ENCODE measurements at places on chromosomes 16 and 17.

- DNase-seq: no peak
Measured at GRCh38 chr17:70172923-70173322, 3.6 kb downstream of the KCNJ2 start.

DNA sequence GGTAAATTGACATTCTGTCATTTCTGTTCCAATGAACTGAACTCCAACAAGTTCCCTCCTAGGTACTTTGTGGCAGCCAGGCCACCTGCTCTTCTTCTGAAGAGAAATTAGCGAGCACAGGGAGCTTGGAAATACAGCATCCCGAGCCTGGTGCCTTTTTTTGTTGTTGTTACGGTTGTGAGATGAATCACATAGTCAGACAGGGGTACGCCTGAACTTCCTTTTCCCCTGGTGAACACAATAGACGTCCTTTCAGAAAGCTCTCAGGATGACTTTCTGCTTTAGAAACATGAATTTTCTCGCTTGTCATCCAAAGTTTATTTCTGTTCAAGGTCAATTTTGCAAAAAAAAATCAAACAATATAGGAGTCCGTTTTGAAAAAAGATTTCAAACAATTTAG, 53.9 kb upstream of the XYLT1 start:
- no peak for DNase-seq

- DNase-seq: no peak
Measured at GRCh38 chr16:74743045-74743667, 31.5 kb downstream of the FA2H start.

DNA sequence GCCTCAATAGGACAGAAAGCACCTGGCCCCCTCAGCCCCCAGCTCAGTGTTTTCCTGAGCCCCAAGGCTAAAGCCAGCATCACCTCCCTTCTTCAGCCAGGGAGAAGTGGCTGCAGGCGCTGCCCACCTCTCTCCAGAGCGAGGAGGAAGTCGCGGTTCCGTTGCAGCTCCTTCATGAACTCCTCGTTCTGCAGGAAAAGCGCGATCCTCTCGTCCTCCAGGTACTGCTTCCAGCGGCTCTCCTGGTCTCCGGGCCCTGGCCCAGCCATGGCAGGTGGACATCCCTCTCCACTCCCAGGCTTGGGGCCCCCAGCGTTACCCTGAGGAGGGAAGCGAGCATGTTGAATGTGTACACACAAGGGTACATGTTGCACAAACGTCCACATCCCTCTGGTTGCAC, 22.7 kb upstream of the MRPS23 start:
- DNase-seq: no peak

DNA sequence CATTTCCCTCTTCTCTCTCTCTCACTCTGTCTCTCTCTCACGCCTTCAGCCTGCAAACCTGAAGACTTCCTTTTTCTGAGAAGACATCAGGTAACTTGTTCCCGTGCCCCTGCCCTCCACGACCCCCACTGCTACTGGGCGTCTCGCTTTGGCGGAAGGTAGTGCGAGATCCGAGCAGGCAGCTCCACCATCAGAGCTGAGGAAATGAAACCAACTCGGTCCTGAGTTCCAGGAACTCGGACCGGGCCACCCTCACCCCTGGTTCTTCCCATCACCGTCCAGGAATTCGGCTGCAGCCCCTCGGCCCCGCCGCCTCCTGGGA, 585 bp downstream of the MLKL start:
- DNase-seq: no peak

GRCh38 chr17:35176897-35177296, 17.3 kb downstream of the SLC35G3 start:
- DNase-seq: no peak

DNA sequence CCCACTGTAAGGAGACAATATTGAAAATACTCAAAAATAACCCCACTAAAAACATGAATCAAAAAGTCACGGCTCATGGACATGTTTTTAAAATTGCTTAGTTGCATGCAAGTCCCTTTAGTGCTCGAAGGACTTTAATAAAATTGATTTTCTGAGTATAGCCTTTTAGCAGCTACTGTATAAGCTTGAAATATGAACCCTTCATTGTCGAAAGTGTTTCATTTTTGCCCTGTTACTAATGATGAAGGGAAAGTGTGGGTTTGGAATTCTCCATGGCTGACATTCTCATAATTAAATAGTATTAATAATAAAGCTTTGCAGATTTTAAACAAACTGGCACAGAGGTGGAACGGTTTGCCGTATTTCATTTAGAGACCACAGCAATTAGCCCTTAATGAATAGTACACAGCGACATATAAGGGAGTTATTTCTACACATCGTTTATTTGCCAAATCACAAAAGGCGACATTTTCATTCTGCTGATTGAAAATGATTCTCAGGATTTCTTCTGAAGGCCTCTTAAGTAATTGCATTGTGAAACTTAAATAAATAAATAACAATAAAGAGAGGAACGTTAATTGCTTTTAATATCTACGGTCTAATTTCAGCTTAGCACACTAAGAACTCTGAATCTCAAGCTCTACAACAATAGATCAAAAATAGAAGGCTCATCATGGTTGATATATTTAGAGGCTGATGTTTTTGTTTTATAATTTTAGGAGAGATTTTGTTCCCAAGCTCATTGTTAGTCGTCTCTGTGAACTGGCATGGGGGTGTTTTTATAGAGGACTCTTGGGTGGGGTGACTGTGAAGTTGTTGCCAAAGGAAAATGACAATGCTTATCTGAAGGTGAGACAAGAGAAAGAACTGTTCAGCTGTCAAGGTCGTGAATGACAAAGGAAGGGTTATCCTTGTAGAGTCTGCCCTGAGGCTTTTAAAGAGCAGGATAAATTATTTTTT, 60.6 kb downstream of the IRX6 start:
- DNase-seq: no peak

DNA sequence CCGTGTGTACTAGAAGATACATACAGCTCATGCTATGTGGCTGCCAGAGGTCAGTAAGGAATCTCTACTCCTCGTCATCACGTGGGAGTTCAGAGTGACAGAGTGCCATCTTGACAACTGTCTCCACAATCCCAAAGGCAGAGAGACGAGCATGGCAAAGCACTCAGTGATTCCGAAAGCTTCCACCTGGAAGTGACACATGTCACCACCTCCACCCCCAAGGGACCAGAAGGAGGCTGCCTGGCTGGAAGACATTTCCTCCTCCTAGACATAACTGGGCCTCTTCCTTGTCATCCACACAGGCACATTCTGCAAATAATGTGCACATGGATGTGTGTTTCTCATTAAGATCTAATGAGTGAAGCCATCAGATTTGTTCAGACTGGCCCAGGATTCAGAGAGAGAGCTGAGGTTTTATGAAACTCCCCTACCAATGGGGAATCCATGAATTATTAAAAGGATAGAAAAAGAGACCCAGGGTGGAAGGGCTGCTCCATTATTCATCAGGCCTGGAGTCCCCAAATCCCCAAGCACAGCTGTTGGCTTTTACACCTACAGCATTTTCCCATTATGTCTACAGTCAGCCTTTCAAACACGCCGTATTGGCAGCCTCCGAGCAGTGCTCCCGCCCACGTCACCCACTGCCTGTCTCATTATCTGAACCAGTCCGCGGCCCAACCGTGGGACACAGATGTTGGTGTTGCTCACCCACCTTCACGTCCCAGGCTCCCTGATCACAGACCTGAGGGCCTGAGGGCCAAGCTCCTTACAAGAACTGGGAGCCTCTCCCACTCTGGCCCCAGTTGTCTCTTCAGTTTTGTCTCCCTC, 3.3 kb upstream of the CACNG5 start:
- no peak for DNase-seq

DNA sequence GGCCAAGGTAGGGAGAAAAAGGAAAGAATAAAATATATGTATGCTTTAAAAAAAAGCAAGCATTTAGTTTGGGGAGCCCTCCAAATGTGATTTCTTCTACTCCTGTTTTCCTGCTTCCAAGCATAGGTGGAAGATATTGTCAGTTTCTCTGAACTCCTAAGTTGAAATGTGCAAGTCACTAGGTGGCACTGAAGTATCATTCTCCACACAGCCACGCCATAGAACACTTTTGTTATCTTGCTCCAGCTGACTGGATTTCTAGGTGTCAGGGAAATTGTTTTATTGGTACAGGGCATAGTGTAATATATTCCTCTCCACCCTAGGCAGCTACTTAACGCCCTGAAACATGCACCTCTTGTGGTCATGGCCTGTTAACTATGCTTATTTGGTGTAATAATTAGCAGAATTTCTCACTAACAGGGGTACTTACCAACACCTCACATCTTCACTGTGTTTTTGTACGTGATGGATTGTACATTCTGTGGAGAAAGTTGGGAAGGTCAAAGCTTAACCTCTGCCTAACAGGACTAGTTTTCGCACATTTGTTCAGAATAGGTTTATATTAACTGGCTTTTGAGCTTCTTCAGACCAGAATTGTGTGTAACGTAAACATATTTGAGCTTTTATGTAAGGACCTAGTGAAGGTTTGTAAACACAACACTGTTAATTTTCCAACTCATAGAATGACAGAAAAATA, 69.3 kb downstream of the FTO start:
- no peak for DNase-seq

DNA sequence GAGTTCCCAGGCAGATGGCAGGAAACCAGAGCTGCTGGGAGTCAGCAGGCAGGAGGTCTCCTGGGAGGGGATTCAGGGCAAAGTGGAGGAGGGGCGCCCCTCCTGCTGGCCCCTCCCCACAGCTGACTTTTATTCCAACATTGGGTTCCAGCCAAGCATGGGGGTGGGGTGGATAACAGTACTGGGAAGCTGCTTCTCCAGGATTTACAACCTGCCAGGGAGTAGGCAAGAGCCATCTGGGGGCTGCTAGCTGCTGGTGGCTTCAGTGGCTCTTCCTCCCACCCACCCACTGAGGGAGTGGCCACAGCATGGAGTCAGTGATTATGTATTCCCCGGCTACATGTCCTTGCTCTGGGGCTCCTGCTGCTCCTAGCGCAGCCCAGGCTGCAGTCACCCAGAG, 36.8 kb downstream of the TMEM132E start:
- DNase-seq: no peak

GRCh38 chr17:28743243-28744103, at the start of gene TRAF4:
Gene TRAF4, plus strand, starts transcription at chr17:28744011. Its CDS starts 102 bp downstream, at chr17:28744113.
- peak; percentile 56 for DNase-seq

- DNase-seq: no peak
Measured at GRCh38 chr16:57319646-57320045, 35.2 kb upstream of the PLLP start.

DNA sequence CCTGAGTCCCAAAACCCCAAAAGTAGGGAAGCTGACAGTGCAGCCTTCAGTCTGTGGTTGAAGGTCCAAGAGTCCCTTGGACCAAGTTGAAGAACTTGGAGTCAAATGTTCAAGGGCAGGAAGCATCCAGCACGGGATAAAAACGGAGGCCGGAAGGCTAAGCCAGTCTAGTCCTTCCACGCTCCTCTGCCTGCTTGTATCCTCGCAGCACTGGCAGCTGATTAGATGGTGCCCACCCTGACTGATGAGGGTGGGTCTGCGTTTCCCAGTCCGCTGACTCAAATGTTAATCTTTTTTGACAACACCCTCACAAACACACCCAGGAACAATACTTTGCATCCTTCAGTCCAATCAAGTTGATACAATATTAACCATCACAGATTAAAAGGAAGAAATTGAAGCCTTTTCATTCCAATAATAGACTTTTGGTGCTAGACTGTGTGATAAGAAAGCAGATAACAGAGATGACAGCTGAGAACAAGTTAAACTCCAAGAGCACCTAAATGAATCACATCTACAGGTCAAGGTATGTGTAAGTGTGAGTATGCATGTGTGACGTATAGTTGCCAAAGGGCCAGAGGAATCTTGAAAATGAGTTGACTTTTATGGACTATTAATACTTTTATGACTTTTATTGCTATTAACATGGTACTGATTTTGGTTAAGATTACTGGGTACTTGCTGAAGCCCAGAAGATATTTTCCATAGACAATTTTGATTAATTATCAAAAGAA, 933.5 kb upstream of the SOX9 start:
- DNase-seq: no peak

- no peak for DNase-seq
Measured at GRCh38 chr16:79188739-79189122, 411.8 kb downstream of the MAF start.

- DNase-seq: no peak
Measured at GRCh38 chr17:74545843-74546230, at the start of gene CD300C. Gene CD300C, minus strand, starts transcription at chr17:74546115. Its CDS starts 333 bp downstream, at chr17:74545782.

- no peak for DNase-seq
Measured at GRCh38 chr16:87960852-87961251, 9.6 kb downstream of the BANP start.

GRCh38 chr17:6752068-6752909, 3.6 kb upstream of the XAF1 start:
- DNase-seq: no peak

DNA sequence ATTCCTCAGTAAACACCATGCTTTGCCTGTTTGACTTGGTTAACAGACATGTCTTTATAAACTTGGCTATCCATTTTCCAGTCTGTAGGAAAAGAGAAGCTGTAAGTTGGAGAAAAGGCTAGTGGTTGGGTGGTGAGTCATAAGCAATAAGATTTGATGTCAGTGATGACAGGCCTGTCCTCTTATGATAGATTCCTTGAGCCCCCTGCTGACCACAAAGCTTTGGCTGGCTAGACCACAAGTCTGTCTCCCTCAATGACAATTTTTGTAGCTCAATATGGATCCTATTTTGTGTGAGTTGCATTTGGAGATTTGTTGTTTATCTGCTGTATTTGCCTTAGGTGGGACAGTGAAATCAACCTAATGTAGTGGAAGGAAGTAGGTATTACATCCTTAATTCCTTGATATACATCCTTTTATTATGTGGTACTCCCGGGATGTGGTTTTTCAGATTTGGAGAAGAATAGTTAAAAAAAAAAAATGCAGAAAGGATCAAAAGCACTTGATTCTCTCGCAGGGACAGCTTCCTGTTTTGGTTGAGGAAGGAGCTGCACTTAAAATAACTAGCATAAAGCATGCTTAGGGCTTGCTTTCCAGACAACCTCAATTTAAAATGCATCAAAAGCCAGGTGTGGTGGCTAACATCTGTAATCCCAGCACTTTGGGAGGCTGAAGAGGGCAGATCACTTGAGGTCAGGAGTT, 67.4 kb downstream of the SIAH1 start:
- no peak for DNase-seq

DNA sequence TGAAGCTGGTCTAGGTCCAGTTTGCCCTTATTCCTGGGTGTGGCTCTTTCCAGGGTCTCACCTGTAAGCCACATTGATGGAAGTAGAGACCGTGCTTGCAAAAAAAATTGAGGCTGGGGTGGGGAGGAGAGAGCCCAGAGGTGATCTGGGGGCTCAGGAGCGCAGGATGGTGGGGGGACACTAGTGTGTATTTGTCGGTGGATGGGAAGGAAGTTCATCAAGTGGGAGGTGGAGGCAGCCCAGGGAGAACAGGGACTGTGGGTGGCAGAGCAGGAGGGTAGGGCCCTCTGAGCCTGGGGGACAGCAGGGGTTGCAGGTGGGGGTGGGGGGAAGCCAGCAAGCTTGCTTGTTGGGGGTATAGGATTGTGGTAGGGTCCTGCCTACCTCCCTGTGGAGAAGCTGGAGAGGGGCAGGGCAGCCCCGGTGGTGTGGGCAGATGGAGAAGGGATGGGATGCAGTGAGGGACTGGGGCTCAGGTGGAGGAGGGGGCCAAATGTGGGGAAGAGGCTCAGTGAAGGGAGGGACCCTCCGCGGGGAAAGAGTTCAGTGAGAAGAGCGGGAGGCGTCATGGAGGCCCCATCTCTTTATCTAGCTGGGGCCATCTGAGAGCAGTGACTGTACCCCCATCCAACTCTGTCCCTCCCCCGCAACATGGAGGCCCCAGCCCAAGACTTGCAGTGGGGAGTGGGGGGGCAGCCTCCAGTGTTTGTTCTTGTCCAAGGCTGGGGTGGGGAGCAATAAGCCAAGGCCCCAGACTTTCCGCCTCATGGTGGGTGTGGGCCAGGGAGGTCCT, 17.2 kb upstream of the TMEM92 start:
- no peak for DNase-seq
